Glutamatergic neuron (in vitro differentiated cells): ENCODE measurements at places on chromosomes 4 and X.

GRCh38 chrX:119222932-119223331 is 13.2 kb upstream of the PGRMC1 start:
- DNase-seq, result no peak

GRCh38 chr4:126354784-126355183 is 1040.0 kb downstream of the FAT4 start:
- DNase-seq, result no peak

DNA sequence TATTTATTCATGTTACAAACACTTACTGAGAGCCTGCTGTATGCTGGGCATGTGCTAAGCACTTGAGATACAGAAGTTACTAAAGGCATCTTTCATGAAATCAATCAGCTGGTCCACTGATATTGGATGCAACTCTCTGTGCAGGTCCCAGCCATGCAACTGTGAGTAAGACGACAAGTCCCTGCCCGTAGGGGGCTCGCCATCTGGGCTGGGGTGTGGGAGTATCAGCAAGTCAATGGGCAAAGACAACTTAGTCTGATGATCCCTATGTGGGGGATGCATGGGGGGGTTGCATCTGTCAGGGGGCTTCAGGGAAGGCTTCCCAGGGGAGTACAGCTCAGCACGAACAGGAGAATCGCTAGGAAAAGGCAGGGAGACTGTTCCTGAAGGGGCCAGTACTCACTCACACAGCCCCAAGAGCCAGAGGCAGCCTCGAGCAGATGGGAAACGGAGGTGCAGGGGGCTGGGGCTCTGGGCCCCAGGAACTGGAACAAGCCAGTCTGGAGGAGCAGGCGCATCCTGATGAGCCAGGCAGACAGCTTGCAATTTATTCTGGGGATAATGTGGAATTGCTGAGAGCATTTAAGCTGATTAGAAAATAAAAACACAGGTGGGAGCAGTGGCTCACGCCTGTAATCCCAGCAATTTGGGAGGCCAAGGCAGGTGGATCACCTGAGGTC is 40.2 kb downstream of the CRMP1 start:
- no peak for DNase-seq

DNA sequence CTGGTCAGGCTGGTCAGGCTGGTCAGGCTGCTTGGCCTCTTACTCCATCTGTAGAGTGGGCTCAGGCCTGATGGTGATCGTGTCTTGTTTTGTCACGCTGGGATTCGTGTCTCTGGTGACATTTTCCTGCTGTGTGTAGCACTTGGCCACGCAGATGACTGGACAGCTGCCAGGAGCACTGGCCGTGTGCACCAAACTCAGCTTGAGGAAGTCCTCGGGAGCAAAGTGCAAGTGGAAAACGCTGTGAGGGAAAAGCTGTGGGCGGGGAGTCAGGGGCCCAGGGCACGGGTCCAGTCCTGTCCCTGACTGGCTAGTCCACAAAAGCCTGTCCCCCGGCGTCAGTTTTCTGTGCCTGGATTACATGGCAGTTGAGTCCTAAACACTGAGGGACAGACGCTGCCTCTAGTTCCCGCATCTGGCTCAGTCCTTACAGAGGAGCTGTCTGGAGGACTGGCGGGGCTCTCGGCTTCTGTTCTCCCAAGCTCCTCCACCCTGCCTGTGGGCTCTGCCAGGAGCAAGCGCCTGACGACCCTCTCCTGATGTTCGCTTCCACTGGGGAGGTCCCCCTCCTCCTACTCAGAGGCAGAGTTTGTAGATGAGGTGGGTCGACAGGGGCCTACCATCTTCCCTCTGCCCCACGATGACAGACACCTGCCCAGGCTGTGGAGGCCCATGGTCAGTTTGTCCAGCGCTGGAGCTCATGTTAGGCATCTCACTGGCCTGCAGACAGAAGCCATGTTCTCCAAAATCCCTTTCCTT is 35.9 kb upstream of the GRPEL1 start:
- no peak for DNase-seq

DNA sequence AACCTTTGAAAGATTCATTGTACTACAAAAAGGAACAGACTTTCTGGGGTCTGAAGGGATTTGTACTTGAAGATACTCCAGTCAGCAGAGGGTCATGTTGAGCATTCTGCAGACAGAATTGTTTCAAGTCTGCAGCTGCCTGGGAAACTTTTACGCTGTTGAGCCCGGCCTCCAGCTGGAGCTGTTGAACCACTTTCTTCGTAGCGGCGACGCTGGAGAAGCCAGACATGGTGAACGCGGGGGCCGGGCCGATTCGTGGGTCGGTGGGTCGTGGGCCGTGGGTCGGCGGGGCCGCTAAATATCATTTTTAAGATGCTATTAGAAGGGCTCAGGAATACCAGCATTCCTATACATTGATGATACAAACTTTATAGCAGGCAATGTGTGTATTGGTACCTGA is 12.0 kb upstream of the RTL9 start:
- peak; percentile 10 for DNase-seq

DNA sequence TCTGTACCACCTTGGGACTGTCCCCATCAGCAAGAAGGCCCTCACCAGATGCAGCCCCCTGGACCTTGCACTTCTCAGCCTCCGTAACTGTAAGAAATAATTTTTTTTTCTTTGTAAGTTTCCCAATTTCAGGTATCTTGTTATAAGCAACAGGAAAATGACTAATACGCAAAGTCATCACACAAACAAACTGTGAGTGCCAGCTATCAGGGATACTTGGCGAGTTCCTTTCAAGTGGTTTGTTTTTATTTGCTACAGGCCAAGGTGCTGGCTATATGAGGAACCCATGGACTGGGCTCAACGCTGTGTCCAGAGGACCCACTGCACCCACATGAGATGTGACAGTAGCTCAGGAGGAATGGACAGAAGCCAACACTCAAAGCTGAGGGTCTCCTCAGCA is 11.5 kb upstream of the GPM6B start:
- no peak for DNase-seq

GRCh38 chr4:76630741-76631140 is 195.7 kb downstream of the SHROOM3 start:
- DNase-seq, result no peak

GRCh38 chrX:130896802-130897501 is 6.1 kb downstream of the ENOX2 start:
- DNase-seq, result no peak
